ENCODE measurements at places on chromosomes 16 and 17.

DNA sequence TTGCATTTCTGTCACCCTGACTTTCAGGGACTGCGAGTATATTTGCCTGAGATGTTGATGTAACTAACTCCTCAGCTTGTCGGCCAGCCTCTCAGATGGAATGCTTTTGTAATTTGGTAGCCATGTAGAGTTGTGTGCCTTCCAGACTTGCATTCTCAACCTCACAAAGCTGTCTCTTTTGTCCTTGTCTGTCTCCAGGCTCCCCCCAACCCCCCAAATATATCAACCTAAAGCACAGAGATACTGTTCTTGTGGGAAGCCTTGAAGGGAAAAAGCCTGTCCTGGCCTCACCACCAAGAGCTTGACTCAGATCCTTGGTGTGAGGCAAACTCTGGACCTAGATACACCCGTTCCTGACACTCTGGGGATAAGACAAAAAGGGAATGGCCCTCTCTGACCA, 18.4 kb downstream of the SAP30BP start:
- DNase-seq, result no peak

DNA sequence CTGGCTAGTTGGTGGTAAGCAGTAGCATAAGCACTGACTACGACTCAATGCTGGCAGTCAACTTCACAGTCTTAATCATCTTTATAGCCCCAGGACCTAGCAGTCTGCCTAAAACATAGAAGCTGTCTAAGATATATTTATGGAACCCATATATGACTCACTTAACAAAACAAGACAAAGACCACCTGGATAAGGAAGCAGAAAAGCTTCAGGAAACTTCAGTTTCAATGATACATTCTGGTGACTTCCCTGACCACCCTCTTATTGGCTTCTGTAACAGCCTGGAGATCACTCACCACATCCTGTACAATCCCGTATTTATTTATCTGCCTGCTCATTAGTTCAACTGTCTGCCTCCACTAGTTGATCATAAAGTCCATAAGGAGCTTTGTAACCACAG, 95.5 kb downstream of the PMP22 start:
- DNase-seq, result no peak

DNA sequence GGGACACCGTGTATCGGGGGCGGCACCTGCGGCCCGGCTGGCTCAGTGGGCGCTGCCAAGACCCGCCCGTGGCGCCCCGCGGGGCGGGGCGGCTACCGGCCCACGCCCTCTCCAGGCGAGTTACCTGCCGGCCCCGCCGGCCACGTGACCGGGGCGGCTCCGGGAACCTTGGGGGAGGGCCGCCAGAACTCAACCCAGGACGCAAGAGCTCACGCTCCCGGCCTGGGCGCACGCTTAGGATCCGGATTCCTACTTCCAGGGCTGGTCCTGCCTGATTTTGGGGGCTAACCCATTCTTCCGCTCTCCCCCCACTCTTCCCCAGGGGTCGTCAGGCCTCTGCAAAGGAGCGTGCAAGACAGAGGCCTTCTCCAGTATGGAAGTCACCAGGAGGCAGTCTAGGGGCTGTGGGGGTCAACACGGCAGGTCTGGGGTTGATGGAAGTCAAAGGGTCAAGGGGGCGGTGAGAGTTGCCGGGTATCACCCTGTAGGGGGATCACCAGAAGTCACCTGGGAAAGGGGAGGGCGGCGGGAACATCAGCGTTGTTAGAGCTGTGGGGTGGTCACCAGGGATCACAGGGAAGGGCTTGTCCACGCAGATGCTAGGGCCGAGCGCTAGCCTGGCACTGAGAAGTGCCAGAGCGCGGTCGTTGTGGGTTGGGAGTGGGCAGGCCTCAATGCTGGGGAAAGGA, 354 bp upstream of the ESRP2 start:
- no peak for DNase-seq

DNA sequence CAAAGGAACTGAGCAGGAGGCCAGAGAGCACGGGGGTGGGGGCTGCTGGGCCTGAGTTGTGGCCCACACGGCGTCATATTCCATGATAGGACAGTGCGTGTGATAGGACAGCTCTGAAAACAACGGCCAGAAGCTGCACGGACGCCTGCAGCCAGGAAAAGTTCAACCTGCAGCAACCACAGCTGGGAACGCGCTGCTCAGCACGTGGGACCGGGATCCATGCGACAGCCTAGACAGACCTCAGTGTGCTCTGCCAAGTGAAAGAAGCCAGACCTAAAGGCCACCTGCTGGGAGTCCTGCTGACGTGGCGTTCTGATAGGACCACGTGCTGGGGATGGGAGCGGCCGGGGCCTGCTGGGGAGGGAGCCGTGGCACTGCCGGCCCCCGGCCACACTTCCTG, 21.6 kb downstream of the CTU2 start:
- peak; percentile 16 for DNase-seq

DNA sequence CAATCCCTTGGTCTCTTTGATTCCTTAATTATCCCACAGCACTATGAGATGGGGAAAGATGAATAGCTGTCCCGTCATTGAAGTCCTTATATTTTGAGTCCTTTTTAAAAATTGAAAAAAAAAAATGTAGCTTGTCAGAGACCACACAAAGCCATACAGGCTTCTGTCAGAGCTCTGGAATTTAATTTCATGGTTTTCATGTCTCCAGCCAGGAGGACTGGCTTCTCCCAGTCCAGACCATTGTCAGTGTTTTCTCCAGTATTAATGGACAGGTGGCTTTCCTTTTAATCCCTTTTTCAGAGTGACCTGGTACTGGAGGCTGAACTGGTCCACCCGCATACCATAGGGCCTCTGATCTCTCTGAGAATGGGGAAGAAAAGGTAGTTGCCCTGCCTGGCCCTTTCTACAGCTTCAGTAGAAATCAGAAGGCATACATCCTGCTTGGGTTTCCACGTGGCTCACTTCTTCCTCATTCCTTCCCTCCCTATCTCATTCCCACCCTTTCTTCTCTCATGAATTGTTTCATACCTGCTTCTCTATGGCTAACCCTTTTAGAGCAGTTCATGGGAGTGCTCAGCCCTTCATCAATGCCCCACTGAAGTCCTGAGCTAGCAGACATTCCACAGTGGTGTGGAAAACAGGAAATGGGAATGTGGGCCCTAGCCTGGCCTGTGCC, 29.1 kb downstream of the TRIM16 start:
- no peak for DNase-seq

GRCh38 chr16:69363281-69363717, 11.7 kb upstream of the TMED6 start:
- DNase-seq, result no peak

- no peak for DNase-seq
Observed at GRCh38 chr16:19757762-19758595, 39.9 kb downstream of the IQCK start.

- no peak for DNase-seq
Observed at GRCh38 chr16:12833926-12834325, 30.2 kb upstream of the CPPED1 start.

DNA sequence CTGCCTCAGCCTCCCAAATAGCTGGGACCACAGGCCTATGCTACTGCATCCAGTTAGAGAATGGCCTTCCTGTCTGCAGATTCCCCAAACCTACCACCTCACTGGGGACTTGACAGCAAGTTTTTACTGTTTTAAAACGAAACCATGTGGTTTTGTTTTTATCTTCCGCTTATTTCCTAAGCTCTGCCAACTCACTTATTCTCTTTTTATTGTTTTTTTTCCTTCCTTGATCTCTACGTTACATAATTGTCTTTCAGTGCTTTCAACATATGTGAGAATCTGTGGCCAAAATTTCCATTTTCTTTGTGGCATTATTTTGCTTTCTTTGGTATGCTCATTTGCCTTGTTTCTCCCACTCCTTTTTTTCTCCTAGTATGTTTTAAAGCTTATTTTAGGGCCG, 14.6 kb upstream of the SLC38A7 start:
- no peak for DNase-seq

DNA sequence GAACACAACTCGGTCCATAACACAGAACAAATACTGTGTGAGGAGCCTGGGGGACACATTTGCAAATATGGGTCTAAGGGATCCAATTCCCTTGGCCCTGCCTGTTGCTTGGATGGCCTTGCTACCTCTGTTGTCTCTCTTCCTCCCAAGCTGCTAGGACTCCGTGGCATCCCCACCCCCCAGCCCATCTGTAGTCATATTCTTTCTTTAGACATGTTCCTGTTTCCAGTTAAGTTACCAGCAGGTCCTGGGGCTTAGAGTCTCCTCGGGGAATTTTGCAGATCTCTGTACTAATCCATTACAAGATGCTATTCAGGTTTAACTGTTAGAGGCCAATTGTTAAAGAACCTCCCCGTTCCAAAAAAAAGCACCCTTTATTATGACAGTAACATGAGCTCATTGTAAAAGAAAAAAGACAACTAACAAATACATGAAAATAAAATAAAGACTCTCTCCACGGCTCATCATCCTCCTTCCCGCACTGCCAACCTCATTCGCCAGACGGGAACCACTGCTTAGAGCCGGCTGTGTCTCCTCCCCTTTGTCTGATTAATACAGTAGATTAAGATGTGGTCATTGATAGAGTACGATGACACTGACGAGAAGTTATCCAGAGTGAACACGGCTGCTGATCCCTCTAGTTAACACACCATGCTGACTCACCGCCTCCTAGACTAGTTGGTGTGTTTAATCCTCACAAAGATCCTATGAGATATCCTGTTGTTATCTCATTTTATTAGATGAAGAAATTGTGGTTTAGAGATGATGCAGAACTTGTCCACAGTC, 22.2 kb downstream of the HS3ST4 start:
- DNase-seq, result no peak

DNA sequence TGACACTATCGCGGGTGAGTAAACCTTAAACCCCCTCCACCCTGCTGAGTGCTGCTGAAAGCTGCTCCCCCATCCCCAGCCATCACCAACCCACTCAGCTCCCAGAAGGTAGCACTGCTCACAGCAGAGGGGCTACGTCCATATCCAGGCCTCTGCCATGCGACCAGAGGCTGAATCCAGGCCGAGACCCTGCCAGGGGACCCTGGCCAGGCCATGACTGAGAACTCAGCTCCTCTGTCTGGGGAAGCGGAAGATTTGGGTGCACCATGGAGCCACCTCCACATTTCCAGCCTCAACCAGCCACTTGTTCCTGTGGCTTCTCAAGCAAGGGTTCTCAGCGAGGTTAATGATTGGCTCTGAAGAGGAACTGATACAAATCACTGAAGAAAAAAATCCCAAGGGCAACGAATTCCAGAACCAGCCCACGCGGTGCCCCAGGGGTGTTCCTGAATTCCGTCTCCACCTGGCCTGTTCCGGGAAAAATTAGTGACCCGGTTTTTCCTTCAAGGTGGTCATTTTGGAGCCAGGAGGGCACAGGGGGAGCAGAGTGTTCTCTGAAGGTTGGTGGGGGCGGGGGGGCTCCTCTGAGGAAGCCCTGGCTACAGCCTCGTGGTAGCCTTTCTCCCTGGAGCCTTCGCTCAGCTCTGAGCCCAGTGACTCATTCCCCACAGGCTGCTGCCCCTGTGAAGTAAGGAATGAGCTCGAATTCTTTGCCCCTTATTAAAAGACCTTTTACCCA, 9.3 kb upstream of the SLC16A5 start:
- no peak for DNase-seq

DNA sequence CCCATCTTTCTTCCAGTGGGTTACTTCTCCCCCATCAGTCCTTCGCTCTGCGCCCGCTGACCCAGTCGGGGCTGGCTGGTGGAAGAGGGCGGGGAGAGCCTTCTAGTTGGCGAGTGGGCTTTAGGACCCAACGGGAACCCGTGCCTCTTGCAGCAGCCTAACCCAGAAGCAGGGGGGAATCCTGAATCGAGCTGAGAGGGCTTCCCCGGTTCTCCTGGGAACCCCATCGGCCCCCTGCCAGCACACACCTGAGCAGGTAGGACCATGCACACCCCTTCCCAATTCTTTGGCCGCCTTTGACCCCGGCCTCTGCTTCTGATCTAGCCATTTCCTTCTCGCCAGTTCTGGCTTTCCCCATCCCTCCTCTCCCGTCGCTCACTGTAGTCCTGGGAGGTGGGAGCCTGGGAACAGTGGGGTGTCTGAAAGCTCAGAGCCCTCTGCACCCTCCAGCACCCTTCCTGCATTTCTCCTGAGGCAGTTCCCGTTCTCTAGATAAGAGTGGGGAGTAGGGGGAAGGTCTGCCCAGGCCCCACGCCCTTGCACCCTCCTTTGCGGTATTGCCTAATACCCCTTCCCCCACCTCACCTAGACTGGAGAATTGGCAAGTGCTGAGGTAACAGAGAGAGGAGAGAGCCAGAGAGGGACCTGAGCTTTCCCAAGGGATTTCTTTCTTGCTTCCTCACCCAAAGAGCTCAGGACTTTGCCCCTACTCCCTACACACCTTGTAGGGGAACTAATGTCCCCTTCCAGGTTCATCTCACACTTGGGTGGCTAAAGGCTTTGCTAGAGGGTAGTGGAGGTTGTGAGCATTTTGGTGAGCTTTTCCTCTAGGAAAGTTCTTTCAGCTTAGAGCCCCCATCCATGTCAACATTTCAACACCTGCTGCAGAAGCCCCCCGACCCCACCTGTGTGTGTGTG, at the start of gene RARA:
Gene RARA, plus strand, starts transcription at position 150 of the 918 bp plus-strand sequence. CDS start 22,039 bp downstream, outside the sequence.
- DNase-seq, result no peak

GRCh38 chr17:19001907-19002590, 2.5 kb downstream of the FAM83G start:
- DNase-seq, result no peak

DNA sequence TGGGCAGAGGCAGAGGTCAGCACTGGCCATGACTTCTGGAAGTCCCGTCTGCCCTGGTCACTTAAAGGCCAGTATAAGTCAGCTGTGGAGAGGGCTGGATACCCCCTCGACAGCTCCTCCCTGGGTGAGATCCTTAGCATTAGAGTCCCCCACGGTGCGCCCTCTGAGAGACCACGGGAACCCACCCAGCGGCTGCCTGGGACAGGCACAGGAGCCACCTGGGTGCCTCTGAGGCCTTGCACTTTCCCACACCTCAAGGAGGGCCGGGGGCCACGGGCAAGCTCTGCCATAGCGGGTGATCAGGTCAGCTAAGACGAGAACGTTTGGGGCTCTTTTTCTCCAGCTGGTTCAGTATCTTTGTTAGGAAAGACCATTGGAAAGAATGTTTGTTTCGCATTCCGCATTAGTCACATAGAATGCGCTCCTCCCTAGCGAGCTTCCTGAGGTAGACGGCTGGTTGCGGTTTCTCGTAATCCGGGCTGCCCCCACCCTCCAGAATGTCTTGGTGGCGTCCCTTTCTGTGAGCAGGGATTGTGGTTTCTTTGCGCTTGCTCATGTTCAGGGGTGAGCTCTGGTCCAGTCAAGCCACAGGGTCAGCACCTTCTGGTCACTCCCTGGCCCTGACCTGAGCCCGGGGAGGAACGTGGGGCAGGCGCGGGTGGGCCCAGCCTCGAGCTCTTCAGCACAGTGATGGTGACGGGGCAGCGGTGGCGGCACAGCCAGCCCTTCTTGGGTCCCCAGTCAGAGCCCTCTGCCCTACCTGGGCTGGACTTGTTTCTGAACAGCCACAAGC, 25.2 kb downstream of the NME3 start:
- no peak for DNase-seq

DNA sequence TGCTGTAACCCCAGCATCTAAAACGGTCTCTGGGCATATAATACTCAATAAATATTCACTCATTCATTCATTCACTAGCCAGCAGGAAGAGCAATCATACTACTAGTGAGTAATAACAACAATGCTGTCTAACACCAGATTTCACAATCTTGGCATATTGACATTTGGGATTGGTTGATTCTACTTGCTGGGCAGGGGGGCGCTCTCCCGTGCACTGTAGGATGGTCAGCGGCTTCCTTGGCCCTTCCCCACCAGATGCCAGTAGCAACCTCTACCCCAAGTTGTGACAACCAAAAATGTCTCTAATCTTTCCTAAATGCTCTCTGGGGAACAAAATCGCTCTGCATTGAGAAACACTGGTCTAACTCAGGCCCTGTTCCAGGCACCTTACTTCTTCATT, 20.7 kb downstream of the WFDC1 start:
- no peak for DNase-seq

- DNase-seq, result no peak
Observed at GRCh38 chr17:330993-331701, 21.5 kb downstream of the RPH3AL start.
